ENCODE measurements at places on chromosomes 12 and 14.

- DNase-seq = no peak
Observed at GRCh38 chr14:68638141-68638999, 154.5 kb downstream of the ZFP36L1 start.

DNA sequence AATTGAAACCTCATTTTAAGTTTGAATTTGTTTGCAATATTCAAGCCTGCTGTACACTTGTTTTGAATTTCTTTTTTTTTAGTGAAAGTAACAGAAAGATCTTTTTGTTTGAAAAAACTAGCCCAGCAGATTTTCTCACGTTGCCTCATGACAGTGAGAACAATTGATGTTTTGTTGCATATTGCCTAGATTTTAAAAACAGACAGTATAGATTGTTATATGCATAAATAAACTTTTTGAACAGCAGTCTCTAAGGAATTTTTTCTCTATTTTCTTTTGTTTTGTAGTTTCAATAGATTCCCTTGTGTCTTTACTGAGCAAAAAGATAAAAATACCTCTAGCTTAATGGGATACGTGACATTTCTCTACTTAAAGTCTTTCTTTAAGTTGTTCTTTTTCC is 15.4 kb downstream of the OR6C6 start:
- DNase-seq = no peak

DNA sequence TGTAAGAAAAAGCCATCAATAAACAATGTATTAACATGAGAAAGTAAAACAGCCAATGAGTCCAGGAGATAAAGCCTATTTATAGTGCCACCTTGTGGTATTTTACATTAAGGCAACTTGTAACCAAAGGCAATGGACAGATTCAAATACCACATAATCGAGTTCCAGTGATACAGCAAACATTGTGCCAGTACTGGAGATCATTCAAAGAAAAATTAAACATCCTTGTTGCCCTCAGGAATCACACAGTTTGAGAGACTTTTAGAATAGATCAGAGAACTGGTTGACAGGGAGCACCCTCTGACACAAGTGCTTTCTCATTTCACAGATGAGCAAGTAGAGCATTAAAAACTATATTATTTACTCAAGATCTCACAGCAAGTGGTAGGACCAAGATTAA is 98.1 kb downstream of the DDHD1 start:
- DNase-seq = peak; percentile 55

GRCh38 chr12:92096346-92097136 is 49.1 kb downstream of the BTG1 start:
- no peak for DNase-seq

DNA sequence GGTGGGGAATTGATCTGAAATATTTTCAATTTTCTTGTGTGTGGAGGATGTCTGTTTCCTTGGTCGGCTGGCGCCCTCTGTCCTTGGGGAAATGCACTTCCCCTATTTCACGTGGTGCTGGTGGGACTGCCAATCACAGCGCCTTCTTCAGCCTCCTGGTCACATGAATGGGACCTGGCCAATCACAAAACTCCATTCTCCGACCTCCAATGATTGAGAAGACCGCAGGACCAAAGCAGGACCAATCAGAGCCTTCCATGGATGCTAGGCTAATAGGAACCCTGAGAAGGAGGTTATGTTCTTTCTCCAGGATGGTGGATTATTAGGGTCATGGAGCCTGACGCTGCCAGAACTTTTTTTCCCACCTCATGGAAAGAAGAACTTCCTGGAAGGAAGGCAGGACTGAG is 188.7 kb downstream of the TTC8 start:
- DNase-seq = peak; percentile 33

- DNase-seq = no peak
Observed at GRCh38 chr12:85784096-85784720, 52.0 kb downstream of the RASSF9 start.

- no peak for DNase-seq
Observed at GRCh38 chr14:93747560-93747959, 40.7 kb downstream of the PRIMA1 start.

DNA sequence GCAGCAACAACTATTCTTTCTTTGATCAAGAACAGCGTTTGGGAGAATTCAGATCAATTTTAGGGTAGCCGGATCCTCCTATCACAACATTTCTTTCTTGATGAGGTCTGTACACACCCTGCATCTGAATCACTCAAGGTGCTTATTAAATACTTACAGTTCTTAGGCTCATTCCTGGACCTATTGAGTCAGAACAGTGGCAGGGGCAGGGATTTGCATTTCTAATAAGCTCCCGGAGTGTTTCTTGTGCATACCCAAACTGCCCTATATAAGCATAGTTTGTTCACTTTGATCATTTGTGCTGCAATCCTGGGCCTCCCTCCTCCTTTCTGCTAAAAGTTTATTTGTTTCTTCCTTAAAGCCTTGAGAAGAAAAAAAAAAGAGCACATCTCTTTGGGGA is 80.5 kb upstream of the RPH3A start:
- no peak for DNase-seq

DNA sequence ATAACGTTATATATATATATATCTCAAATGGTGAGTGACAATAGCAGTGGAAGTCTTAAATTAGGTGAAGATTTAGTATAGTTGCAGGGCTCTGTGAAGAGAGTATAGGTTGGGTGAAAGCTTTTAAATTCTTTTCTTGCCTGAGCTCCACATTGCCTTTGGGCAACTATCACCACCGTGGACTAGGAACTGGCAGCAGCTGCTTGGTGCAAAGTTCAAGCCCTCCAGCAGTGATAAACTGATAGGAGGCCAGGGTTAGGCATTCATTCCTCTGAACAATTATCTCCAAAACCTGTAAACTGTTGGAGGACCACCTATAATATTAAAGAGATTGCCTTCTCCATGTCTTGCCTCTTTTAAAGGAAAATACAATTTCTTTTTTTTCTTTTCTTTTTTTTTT is 91.2 kb upstream of the ATXN7L3B start:
- DNase-seq = no peak

Data from HCEC 1CT (cell line).